Caudate nucleus (tissue), 63 donors: ENCODE measurements at places on chromosomes 1 and 21.

DNA sequence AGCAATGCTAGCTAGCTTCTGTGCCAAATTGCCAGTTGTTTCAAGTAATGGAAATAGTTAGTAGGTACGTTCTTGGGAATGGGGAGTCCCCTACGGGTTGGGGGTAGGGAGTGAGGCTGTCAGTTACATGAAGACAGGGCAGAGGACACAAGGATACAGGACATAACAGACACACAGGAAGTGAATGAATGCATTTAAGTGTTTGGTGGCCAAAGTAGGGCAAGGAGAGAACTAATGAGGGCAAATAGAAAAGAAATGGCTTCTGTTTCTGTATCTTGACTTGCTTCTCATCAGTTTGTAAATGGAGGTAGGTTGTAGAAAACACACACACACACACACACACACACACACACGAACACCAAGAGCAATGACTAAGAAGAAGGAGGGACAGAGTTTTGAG is 142.2 kb downstream of the S1PR1 start:
- DNase-seq: no peak

- no peak for DNase-seq
Observed at GRCh38 chr1:67371681-67372080, 58.5 kb downstream of the SERBP1 start.

DNA sequence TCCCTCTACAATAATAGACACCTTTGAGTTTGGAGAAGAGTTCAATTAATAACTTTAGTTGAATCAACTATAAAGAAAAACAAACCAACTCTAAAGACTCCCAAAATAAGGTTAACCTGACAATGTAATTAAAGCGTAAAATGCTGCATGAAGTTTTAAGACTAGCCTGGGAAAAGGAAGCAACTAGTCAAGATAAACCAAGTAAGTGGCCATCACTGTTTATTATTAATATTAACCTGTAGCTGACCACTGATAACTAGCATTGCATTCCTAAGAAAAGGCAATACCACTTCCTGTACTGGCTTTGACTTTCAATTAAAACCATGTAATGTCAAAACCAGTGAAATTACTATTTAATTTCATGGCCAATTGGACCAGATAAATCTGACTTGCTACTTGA is 3.0 kb downstream of the PPP1R15B start:
- DNase-seq: no peak

- no peak for DNase-seq
Observed at GRCh38 chr1:55369474-55369873, 154.3 kb upstream of the USP24 start.

GRCh38 chr1:157517016-157517415 is 35.3 kb downstream of the FCRL5 start:
- DNase-seq: no peak

GRCh38 chr1:171191992-171192391 is 6.9 kb downstream of the FMO2 start:
- no peak for DNase-seq

DNA sequence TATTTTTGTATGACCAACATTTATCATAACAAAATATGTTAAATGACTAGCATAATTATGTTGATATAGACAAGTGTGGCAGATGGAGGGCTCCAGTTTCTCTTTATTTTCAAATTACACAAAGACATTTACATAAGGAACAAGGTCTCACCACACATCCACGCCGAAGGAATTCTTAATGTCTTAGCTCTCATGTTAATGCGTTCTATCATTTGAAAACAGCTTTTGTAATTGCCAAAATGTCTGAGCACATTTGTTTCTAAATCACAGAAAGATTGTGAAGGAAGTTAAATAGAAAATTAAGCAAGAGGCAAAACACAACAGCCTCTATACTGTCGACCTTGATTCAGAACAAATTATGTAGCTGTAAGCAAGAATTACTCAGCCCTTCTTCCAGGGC is 223.0 kb upstream of the NR5A2 start:
- DNase-seq: no peak
